Smooth muscle cell of the umbilical artery (primary cell): ENCODE measurements at places on chromosomes 5 and 9. TPM values are rescaled to one million over a fixed set of nuclear protein-coding genes. Genes with fewer than 3 reads are reported as not detected.

The CBY3 gene
- total RNA-seq, result 0.23 TPM in 1 of 2 replicates, not detected in the other

The COL15A1 gene
- 19.0 and 49.9 TPM in 2 replicates for total RNA-seq

The TAF1L gene
- total RNA-seq, result not detected in 2 replicates

The HTR4 gene
- not detected in 2 replicates for total RNA-seq

The LCN6 gene
- not detected in 2 replicates for total RNA-seq

The CDC23 gene
- 24.6 and 26.9 TPM in 2 replicates for total RNA-seq

The TTC33 gene
- total RNA-seq, result 14.7 and 16.3 TPM in 2 replicates

The KCNT1 gene
- not detected in 2 replicates for total RNA-seq

The ZFP2 gene
- 0.55 and 0.89 TPM in 2 replicates for total RNA-seq

The BARHL1 gene
- not detected in 2 replicates for total RNA-seq

The ST8SIA4 gene
- total RNA-seq, result 20.9 and 44.2 TPM in 2 replicates

The CDKN2A gene
- total RNA-seq, result 25.8 and 27.9 TPM in 2 replicates

The CCDC180 gene
- total RNA-seq, result 1.4 and 1.8 TPM in 2 replicates

The CDC25C gene
- 0.30 and 2.4 TPM in 2 replicates for total RNA-seq

The TMEM167A gene
- 124 and 149 TPM in 2 replicates for total RNA-seq

The CAMK2A gene
- 1.6 and 3.3 TPM in 2 replicates for total RNA-seq

The SPATA31C1 gene
- not detected in 2 replicates for total RNA-seq

The AQP3 gene
- total RNA-seq, result 0.42 and 0.59 TPM in 2 replicates

The CTXN3 gene
- not detected in 2 replicates for total RNA-seq

The WNT8A gene
- not detected in 2 replicates for total RNA-seq

The OLFML2A gene
- total RNA-seq, result 2.1 TPM in 2 replicates

The CHSY3 gene
- total RNA-seq, result 43.7 and 53.7 TPM in 2 replicates

The PCDHB8 gene
- total RNA-seq, result 0.05 and 0.89 TPM in 2 replicates

The SERF1B gene
- total RNA-seq, result 11.9 and 13.3 TPM in 2 replicates

The SHC3 gene
- total RNA-seq, result 63.2 and 79.2 TPM in 2 replicates

The AJM1 gene
- total RNA-seq, result 2.1 and 2.4 TPM in 2 replicates

The TMEFF1 gene
- total RNA-seq, result 5.3 and 6.1 TPM in 2 replicates

The FAF2 gene
- total RNA-seq, result 39.5 and 48.1 TPM in 2 replicates

The ANKRD31 gene
- under 0.01 and 0.14 TPM in 2 replicates for total RNA-seq

The NUTM2F gene
- total RNA-seq, result not detected in 2 replicates

The ARID3C gene
- 0.18 TPM in 1 of 2 replicates, not detected in the other for total RNA-seq

The EIF4E1B gene
- total RNA-seq, result not detected in 2 replicates

The FAM78A gene
- 0.74 and 0.89 TPM in 2 replicates for total RNA-seq

The CETN3 gene
- 16.6 and 20.2 TPM in 2 replicates for total RNA-seq

The SPINK13 gene
- not detected in 2 replicates for total RNA-seq
